ENCODE measurements at places on chromosomes 1 and 21.

GRCh38 chr1:207364614-207365013, 43.1 kb downstream of the CD55 start:
- DNase-seq, result no peak

DNA sequence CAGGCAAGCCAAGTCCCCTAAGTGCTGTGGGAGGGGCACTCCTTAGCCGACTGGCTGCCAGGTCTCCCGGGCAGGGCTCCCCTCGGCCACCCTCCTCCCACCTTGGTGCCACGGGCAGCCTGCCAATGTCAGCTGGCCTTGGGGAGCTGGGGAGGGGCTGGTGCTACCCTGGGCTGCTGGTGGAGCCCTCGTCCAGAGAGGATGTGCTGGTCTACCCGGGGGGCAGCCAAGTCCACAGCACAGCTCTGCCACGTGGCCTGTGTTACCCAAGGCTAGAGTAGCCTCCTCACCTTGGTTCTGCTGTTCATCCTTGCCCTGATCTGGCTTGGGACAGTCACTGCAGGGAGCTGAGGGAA, 42.9 kb downstream of the CRYAA start:
- DNase-seq, result no peak

DNA sequence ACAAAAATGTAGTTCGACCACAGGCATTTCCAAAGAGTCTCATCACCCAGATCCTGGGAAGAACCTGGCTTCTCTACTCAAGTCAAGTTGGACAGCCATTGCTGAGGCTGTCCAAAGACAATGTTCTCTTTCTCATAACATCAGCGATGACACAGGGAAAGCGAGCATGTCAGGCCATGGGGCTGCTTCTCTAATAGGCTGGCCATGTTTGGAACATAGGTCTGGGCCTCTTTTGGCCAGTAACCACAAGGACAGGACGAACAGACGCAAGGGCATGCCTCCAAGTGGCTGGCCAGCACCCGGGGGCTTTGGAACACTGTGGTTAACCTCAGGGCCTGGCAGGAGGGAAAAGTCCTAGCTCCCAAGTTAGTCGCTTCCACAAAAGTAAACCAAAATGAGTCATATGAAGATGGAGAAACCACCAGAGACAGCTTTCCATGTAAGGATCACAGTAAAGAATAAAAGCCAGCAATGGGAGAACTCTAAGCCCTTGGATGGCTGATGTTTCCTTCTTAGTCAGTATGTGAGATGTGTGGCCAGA, 80.6 kb upstream of the SLC44A3 start:
- DNase-seq, result no peak

DNA sequence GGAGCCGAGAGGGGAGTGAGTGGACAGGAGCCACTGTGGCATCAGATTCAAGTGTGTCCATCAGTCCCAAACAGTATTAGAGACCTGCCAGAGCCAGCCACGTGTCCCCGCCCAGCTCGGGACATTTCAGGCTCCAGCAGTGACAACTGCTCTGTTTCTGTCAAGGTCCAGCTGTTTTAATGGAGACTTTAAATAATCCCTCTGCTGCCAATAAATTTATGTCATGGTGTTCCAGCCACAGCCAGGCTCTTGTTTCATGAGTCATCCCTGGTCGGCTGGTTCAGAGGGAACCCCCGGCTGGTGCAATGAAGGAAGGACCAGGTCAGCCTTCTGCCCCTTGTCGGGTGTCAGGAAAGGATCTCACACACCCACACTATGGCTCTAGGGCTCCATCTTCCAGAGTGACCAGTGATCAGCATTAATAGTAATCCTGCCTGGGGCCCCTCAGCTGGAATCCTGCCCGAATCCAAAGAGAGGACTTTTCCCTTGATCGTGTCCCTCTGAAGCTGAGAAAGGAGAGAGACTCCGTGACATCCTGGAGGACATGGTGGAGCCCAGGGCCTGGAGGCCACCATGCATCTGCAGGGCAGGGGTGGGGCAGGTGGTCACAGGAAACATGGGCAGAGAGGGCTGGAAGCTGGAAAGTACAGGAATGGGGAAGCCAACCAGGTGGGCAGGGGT, 197.3 kb downstream of the MATN1 start:
- no peak for DNase-seq

DNA sequence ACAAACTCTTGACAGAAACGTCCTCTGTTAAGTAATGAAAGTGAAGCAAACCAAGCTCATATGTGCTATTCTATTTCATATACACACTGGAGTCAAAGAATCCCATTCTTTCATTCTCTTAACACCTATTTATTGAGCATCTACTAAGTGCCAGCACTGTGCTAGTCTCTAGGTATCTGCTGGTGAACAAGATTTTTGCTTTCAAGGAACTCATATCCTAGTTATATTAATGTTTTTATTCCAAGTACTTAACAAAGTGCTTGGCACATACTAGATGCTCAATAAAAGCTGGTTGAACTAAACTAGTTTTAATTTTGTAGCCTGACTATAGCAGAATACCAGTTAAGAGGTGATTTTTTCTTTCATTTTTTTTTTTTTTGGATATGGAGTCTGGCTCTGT, 3.6 kb upstream of the RNF2 start:
- DNase-seq, result no peak

- DNase-seq, result no peak
These were observed 60.0 kb upstream of the GRIK3 start for GRCh38 chr1:37094302-37094701.

GRCh38 chr21:43012596-43012995, 38.2 kb downstream of the PKNOX1 start:
- DNase-seq, result no peak

DNA sequence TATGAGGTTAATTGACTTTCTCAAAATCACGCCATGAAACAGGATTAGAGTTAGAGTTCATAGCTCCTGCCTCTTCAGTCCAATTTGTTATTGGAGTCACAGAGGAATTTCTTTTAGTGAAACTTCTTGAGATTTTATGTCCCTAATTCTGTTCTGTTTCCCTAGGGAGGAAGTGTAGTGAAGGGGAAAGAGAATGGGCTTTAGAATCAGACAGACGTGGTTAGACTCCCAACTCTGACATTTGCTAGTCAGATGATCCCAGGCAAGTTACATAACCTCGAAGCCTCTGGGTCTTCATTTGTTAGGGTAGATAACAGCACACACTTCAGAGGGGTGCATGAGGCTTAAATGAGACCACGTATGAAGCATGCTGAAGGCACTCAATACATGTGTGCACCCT, 83.9 kb downstream of the ASTN1 start:
- no peak for DNase-seq

DNA sequence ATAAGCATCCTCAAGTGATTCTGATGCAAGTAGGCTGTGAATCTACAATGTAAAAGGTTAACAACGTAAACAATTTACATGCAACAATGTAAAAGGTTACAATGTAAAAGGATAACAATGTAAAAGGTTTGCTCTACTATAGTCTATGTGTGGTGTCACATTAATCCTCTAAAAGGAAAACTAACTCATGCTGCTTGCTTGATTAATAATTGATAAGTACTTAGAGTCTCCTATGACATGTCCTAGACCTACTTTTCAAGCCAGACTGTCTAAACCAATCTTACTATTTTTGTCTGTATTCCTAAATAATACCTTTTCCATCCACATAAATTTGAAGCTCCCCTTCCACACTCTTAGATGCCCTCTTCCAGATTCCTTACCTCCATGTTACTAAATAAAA, 606.8 kb downstream of the LTN1 start:
- DNase-seq, result no peak

- DNase-seq, result no peak
These were observed 71.0 kb downstream of the HIVEP3 start for GRCh38 chr1:41847733-41848132.

DNA sequence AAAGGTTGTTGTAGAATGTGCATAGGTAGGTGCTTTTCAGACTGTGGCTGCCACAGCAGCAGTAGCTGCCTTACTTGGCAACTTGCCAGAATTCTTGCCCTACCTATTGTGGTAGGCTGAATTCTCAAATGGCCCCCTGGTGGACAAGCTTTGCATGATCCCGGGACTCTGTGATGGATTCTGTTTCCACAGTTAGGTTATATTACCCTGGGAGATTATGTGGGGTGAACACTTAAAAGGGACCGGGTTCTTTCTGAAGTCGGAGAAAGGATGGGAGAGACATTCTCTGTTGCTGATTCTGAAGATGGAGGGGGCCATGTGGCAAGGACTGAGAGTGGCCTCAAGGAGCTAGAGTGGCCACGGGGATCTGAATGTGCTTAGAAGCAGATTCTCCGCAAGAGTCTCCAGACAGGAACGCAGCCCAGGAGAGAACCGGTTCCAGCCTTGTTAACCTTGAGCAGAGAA, 32.1 kb upstream of the KCNE1 start:
- DNase-seq, result no peak

GRCh38 chr1:153919876-153920852, 2.6 kb downstream of the GATAD2B start:
- no peak for DNase-seq

- no peak for DNase-seq
These were observed 15.0 kb downstream of the IFFO2 start for GRCh38 chr1:18941221-18942141.

DNA sequence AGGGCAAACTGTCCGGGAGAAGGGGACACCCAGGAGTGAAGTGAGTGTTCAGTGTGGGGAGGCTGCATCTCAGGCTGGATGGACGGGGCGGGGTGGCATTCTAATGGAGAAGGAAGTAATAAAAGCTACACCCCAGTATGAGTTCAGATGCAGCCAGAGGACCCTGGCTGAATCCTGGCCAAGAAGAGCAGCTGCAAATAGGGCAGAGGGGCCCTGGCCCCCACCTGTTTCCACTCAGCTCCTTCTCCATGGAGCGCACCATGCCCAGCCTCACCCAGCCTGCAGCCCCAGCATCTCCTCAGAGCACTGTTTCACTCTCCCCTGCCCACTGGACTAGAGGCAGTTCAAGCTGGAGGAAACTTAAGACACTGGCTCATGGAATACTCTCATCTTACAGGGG, 46.4 kb downstream of the KCND3 start:
- DNase-seq, result no peak

GRCh38 chr1:170354690-170355089, 177.3 kb upstream of the GORAB start:
- no peak for DNase-seq

DNA sequence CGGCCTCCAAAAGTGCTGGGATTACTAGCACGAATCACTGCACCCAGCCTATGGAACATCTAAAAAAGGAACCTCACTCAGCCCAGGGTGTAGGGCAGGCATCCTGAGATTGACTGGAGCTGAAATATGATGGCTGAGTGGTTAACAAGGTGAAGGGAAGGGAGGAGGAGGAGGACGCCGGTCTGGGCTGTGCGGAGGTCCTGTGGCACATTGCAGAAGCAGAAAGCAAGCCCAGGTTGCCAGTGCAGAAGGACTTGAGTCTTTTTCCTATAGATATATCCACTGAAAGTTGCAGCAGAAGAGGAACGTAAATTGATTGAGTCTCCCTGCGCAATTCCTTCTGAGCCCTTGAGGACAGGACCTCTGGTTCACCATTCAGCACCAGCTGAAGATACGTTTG, 1.5 kb upstream of the KIF17 start:
- DNase-seq, result no peak

DNA sequence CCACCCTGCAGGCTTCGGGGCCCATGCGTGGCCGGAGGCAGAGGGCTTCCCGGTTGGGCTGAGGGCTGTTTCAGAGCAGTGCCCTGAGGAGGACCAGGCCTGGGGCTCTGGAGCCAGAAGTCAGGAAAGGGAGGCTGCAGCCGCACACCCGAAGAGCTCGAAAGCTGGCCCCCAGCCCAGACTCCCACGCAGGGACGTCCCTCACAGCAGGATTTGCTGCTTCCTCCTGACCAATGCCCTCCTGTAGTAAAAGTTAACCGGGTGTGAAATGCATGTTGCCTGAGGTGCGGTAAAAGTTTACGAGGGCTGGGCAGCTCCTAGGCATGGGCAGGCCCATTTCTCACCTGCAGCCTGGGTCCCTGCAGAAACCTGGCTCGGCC, 101.5 kb upstream of the ARHGEF16 start:
- no peak for DNase-seq

DNA sequence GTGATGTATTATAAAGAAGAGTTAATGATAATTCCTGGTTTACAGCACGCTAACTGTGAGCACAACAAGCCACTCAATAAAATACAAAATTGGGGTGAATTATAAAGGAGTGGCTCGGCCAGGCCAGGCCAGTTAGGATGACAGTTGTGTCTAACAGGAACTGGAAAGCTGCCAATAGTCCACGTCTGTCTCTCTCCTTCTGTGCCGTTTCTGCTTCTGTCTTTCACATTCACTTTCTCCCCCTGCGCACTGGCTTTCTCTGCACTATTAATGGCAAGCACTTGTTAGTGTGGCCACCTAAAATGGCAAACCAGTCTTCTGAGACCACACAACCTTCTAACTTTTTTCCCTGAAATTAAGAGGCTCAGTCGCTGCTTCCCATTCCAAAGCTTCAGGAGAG, 394.3 kb downstream of the NTNG1 start:
- peak; percentile 18 for DNase-seq

DNA sequence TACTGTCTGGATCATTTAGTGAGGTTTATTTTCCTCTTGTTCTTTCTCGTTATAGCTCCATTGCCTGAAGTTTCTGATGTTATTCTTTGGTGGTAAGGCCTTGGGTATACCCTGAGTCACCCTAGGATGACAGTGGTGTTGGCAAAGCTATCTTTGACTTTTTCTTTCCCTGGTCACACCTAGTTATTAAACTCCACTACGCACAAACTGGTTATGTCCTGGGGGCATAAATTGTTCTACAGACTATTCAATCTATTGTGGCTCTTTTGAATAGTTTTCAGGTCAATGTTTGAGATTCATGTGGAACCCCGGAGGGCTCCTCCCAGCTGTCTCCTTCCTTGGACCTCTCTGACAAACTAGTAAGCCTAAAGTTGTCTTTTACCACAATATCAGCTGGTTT, 157.7 kb downstream of the SLC35F3 start:
- no peak for DNase-seq

- no peak for DNase-seq
These were observed 97.0 kb upstream of the C1orf174 start for GRCh38 chr1:3996846-3997705.

- DNase-seq, result no peak
These were observed 975.7 kb upstream of the ADGRL4 start for GRCh38 chr1:79982211-79982610.

DNA sequence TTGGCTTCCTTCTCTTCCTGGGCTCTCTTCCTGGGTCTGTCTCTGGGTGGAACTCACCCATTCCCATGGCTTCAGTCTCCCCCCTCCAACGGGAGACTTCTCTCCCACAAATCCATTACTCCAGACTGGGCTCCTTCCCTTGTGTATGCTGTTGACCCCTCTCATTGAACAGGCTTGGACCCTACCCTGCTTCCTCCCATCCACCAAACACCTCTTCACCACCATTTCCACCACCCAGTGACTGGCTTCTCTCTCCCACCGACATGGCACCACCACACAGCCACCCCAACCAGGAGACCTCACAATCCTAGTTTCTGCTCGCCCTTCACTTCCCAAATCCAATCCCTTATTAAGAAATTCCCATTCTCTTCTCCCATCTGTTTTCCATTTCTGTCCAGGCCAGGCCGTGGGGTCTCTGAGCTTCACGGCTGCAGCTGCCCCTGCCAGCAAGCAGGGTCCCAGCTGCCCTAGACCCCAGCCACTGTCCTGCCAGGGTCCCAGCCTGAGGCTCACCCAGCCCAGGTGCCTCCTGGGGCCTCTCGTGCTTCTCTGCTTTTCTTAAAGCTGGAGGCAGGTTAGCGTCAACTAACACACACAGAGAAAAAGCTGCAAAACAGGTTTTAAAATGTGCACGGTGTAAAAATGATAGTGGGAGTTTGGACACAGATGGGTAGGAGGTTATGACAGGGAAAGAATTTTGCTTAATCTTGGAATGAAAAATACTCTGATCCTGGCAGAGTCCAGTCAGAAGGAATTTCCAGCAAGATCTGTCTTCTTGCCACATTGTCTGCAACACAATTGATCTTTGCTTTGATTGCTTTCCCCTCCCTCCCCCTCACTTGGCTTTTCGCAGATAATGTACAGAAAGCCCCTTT, 383.8 kb upstream of the VAMP3 start:
- no peak for DNase-seq
